ENCODE measurements at places on chromosomes 5 and 9. TPM values are rescaled to one million over a fixed set of nuclear protein-coding genes. Genes with fewer than 3 reads are reported as not detected.

GRCh38 chr5:7827610-7828009 is 23.3 kb downstream of the CFAP90 start:
- H3K27me3 ChIP-seq, result peaks cover 91% of the 10 kb centered on the region
- H3K4me3 ChIP-seq, result no peak overlapping the region
- H3K27ac ChIP-seq, result no peak overlapping the region
- no peaks in the 10 kb centered on the region for H3K4me1 ChIP-seq

- H3K4me3 ChIP-seq, result no peak overlapping the region
- H3K27me3 ChIP-seq, result no peaks in the 10 kb centered on the region
- no peak overlapping the region for H3K27ac ChIP-seq
- no peaks in the 10 kb centered on the region for H3K4me1 ChIP-seq
- H3K36me3 ChIP-seq, result no peaks in the 10 kb centered on the region
Observed at GRCh38 chr9:8732367-8733075, 932.9 kb upstream of the DMAC1 start.

GRCh38 chr9:38183994-38184568 is 115.1 kb upstream of the SHB start:
- H3K4me1 ChIP-seq, result peaks cover 19% of the 10 kb centered on the region
- DNase-seq, result peak; percentile 38
- no peak overlapping the region for H3K4me3 ChIP-seq
- no peaks in the 10 kb centered on the region for H3K27me3 ChIP-seq
- no peaks in the 10 kb centered on the region for H3K36me3 ChIP-seq
- no peak overlapping the region for H3K27ac ChIP-seq

- no peaks in the 10 kb centered on the region for H3K36me3 ChIP-seq
Observed at GRCh38 chr9:29078063-29078666, 1504.9 kb upstream of the C9orf72 start.

The SKP2 gene
- total RNA-seq, result 32.0 TPM

DNA sequence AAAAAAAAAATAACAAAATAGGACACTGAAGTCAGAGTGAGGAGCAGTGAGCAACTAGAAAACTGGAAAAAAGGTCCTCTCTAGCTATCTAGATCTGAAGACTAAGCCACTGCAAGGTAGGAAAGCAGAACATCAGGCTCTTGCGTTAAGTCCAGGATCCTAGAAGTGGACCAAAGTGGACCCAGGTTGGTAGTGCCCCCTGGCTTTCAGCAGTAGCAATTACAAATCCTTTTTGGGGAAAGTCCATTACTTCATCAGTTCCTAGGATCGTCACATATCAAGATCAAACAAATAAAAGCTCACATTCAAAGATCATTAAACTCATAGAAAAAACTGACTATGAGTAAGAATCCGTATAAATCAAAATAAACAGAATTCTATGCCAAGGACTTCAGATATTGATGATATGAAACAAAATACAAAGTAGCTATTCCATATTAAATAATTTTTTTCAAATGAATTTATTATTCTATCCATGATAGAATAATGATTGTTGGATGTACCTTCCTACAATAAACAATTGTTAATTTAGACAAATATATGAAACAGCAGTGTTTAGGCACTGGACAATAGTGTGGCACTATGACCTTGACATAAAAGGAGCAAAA is 6.5 kb upstream of the RICTOR start:
- no peak overlapping the region for H3K4me3 ChIP-seq
- H3K4me1 ChIP-seq, result peaks cover 41% of the 10 kb centered on the region
- H3K27me3 ChIP-seq, result no peaks in the 10 kb centered on the region
- no peaks in the 10 kb centered on the region for H3K36me3 ChIP-seq
- peak; percentile 67 for DNase-seq

- H3K4me1 ChIP-seq, result peaks cover 14% of the 10 kb centered on the region
- H3K27ac ChIP-seq, result no peak overlapping the region
- H3K27me3 ChIP-seq, result no peaks in the 10 kb centered on the region
- no peak overlapping the region for H3K4me3 ChIP-seq
Observed at GRCh38 chr5:68339921-68340321, 124.4 kb downstream of the PIK3R1 start.

The POLR1E gene
- total RNA-seq, result 37.0 TPM

The PTPN3 gene
- total RNA-seq, result 8.4 TPM

- H3K27ac ChIP-seq, result no peak overlapping the region
- H3K4me3 ChIP-seq, result no peak overlapping the region
- H3K4me1 ChIP-seq, result no peaks in the 10 kb centered on the region
Observed at GRCh38 chr9:119736491-119737454, 367.5 kb upstream of the BRINP1 start.

GRCh38 chr5:149341876-149342275 is 3.4 kb upstream of the GRPEL2 start:
- H3K27ac ChIP-seq, result no peak overlapping the region
- no peak overlapping the region for H3K4me3 ChIP-seq
- no peaks in the 10 kb centered on the region for H3K27me3 ChIP-seq
- H3K4me1 ChIP-seq, result peaks cover 20% of the 10 kb centered on the region
- no peak for DNase-seq

DNA sequence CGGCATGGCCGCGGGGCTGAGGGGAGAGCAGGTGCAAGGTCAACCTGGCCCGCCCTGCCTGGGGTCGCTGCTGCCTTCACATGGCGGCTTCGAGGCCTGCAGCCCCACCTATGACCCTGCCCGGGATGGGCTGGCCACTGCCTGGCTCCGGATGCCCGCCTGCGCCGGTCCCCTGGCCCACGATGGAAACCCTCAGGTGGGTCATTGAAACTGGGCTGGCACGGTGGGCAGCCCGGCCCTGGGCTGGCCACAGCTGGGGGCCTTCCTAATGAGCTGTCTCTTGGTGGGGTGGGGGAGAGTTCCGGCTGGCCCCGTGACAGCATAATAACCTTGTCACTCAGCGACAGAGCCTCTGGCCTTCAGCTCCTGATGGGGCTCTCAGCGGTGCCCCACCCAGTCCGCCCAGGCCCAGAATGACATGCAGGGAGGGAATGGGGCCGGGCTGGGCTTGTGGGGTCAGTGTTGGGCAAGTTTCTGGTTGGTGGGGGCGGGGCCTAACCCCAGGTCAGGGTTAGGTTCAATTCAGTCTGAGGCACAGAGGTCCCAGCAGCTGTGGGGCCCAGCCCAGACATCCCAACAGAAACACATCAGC is at the start of gene CCDC187:
TSS of gene CCDC187 (minus strand) at position 270 of the 592 bp plus-strand sequence. CDS start at position 6, 264 bp downstream.
- no peaks in the 10 kb centered on the region for H3K27me3 ChIP-seq
- H3K36me3 ChIP-seq, result no peaks in the 10 kb centered on the region
- no peak within 1 kb of the TSS for H3K27ac ChIP-seq

The SERF1B gene
- 59.6 TPM for total RNA-seq

GRCh38 chr9:8417341-8417740 is 617.8 kb upstream of the DMAC1 start:
- no peaks in the 10 kb centered on the region for H3K27me3 ChIP-seq
- DNase-seq, result no peak
- no peak overlapping the region for H3K4me3 ChIP-seq
- no peak overlapping the region for H3K27ac ChIP-seq
- H3K36me3 ChIP-seq, result no peaks in the 10 kb centered on the region

- DNase-seq, result no peak
- H3K4me1 ChIP-seq, result peaks cover 11% of the 10 kb centered on the region
- H3K4me3 ChIP-seq, result no peak overlapping the region
- H3K27ac ChIP-seq, result no peak overlapping the region
- H3K36me3 ChIP-seq, result no peaks in the 10 kb centered on the region
- no peaks in the 10 kb centered on the region for H3K27me3 ChIP-seq
Observed at GRCh38 chr9:33220681-33221567, 19.0 kb upstream of the SPINK4 start.

DNA sequence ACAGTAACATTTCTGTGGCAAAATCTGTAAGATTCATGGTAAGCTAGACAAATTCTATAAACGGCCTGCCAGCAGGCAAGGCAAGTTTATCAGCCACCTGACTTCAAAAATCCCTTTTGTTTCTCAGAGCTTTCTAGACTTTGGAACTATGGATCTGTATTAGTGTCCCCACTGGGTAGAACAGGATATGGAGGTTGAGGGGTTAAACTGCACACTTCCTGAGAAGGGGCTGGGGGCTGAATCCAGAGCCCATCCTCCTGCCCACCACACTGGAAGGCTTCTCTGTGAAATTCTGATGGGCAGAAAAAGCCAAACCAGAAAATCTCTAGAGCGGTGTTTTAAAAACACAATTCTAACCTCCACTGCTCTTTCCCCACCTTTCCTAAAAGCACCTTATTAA is 128.7 kb downstream of the ENTREP1 start:
- H3K4me3 ChIP-seq, result no peak overlapping the region
- no peaks in the 10 kb centered on the region for H3K4me1 ChIP-seq
- H3K27me3 ChIP-seq, result peaks cover 33% of the 10 kb centered on the region
- H3K36me3 ChIP-seq, result no peaks in the 10 kb centered on the region
- no peak for DNase-seq

- H3K27ac ChIP-seq, result no peak overlapping the region
- no peaks in the 10 kb centered on the region for H3K36me3 ChIP-seq
- H3K27me3 ChIP-seq, result peaks cover 14% of the 10 kb centered on the region
- no peak for DNase-seq
- H3K4me1 ChIP-seq, result no peaks in the 10 kb centered on the region
- no peak overlapping the region for H3K4me3 ChIP-seq
Observed at GRCh38 chr9:95644377-95644776, 127.6 kb upstream of the PTCH1 start.

The CLTB gene
- 354 TPM for total RNA-seq

GRCh38 chr9:70069704-70070103 is 26.1 kb downstream of the MAMDC2 start:
- peaks cover 22% of the 10 kb centered on the region for H3K27me3 ChIP-seq
- no peak overlapping the region for H3K4me3 ChIP-seq
- H3K4me1 ChIP-seq, result no peaks in the 10 kb centered on the region
- no peaks in the 10 kb centered on the region for H3K36me3 ChIP-seq

- peaks cover 52% of the 10 kb centered on the region for H3K27me3 ChIP-seq
- H3K36me3 ChIP-seq, result no peaks in the 10 kb centered on the region
- no peak overlapping the region for H3K27ac ChIP-seq
- no peaks in the 10 kb centered on the region for H3K4me1 ChIP-seq
- no peak overlapping the region for H3K4me3 ChIP-seq
Observed at GRCh38 chr5:1761453-1761755, 38.2 kb downstream of the MRPL36 start.

DNA sequence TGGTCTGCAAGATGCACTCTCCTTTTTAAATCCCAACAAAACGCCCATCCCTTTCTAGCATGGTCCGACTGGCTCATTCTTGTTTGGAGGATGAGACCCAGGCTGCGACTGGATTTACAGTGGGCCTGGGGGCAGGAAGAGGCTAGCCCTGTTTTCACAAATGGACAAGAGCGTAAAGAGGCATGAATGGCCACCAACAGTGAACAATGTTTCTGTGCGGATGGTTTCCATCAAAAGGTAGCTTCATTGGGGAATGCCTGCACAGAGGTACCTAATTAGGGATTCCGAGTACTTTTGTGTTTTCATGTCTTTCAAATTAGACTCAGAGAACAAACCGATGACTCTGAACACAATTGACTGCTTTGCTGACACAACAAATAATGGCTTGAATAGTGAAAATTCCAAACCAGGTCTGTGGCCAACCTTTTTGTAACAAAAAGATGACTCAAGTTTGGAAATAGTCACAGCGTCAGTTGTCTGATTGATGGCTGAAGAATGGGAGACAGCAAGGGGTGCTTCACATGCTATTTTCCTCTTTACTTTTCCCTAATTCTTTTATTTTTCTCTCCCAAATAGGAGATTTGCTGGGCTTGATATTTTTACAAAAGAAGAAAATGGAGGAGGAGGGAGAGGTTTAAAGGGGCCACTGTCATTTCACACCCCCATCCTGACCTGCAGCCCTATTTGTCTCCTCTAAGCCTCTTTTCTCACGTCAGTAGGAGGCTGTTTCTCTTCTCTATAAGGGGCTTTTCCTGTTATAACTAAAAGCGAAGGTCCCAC is 208.1 kb upstream of the S1PR3 start:
- no peak overlapping the region for H3K4me3 ChIP-seq
- peaks cover 24% of the 10 kb centered on the region for H3K4me1 ChIP-seq
- DNase-seq, result peak; percentile 67
- H3K27me3 ChIP-seq, result no peaks in the 10 kb centered on the region
- no peaks in the 10 kb centered on the region for H3K36me3 ChIP-seq
- peak overlapping the region; percentile 35 for H3K27ac ChIP-seq

The FOXI1 gene
- not detected for total RNA-seq

DNA sequence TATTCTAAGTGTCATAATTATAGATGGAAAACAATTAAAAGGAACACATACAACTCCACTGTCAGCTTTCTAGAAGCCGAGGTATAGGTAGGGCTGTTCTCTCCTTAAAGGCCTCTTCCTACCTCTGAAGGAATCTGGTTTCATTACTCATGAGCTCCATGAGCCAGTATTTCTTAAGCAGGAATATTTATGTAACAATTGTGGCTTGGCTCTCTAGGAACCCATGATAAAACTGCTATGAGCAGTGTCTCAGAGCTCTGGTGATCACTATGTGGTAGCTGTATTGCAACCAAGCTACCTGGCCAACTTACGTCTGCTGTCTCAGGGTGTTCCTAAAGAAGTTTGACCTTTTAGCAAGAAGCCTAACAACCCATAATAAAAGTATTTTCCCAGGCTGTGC is 157.7 kb downstream of the CEP120 start:
- no peak overlapping the region for H3K4me3 ChIP-seq
- DNase-seq, result no peak
- H3K27me3 ChIP-seq, result no peaks in the 10 kb centered on the region
- H3K27ac ChIP-seq, result no peak overlapping the region
- no peaks in the 10 kb centered on the region for H3K4me1 ChIP-seq
- H3K36me3 ChIP-seq, result no peaks in the 10 kb centered on the region

The ABHD17B gene
- 11.6 TPM for total RNA-seq

The SLC6A3 gene
- total RNA-seq, result not detected

The SLC6A19 gene
- not detected for total RNA-seq

DNA sequence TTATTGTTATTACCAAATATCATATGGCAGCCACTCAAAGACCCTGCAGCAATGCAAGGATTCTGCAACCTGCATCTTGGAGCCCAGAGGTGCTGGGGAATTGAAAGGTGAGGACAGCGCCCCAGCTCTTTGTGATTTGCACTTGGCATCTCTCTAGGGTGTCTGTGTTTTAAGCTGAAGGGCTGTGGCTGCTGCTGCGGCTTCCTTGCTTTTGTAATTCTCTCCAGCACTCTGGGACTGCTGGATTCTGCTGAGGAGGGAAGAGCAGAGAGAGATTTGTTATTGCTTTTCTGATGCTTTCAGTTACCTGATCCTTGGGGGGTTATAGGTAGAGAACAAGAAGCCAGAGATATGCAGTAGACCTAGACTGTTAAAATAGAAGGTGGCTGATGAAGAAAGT is 562.4 kb downstream of the EBF1 start:
- H3K4me1 ChIP-seq, result no peaks in the 10 kb centered on the region
- no peak overlapping the region for H3K4me3 ChIP-seq
- no peaks in the 10 kb centered on the region for H3K36me3 ChIP-seq
- peaks cover 30% of the 10 kb centered on the region for H3K27me3 ChIP-seq

- peak within 1 kb of the TSS; percentile 100 for H3K4me3 ChIP-seq
- H3K36me3 ChIP-seq, result no peaks in the 10 kb centered on the region
- peak within 1 kb of the TSS; percentile 43 for H3K27ac ChIP-seq
- H3K4me1 ChIP-seq, result peaks cover 16% of the 10 kb centered on the region
- H3K27me3 ChIP-seq, result no peaks in the 10 kb centered on the region
- DNase-seq, result peak; percentile 87
Observed at GRCh38 chr5:178130576-178131445, at the start of gene RMND5B. Gene RMND5B (plus strand): TSS chr5:178131014. CDS start chr5:178138120, 7,106 bp downstream.

The HRCT1 gene
- 1.7 TPM for total RNA-seq

DNA sequence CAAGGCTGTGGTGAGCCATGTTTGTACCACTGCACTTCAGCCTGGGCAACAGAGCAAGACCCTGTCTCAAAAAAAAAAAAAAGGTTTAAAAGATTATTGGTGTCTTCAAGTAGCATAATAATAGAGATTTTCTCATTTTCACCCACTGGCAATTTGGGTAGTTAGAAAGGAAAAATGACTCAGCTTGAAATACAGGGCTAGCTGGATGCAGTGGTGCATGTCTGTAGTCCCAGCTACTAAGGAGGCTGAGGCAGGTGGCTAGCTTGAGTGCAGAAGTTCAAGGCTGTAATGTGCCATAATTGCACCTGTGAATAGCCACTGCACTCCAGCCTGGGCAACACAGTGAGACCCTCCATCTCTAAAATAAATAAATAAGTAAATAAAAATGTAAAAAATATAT is 111.1 kb downstream of the ARRDC3 start:
- no peaks in the 10 kb centered on the region for H3K4me1 ChIP-seq
- H3K27ac ChIP-seq, result no peak overlapping the region
- H3K36me3 ChIP-seq, result no peaks in the 10 kb centered on the region
- H3K27me3 ChIP-seq, result no peaks in the 10 kb centered on the region
- DNase-seq, result no peak

The CNOT8 gene
- total RNA-seq, result 34.2 TPM

Data from PC-3 (cell line).